Activated CD8-positive, alpha-beta T cell treated with anti-CD3 and anti-CD28 coated beads, Interleukin-2, amount 10 ng/mL, durations not matched to agents 7 days and 5 days (primary cell): ENCODE measurements at places on chromosomes 1 and 21. TPM values are rescaled to one million over a fixed set of nuclear protein-coding genes. Genes with fewer than 3 reads are reported as not detected.

DNA sequence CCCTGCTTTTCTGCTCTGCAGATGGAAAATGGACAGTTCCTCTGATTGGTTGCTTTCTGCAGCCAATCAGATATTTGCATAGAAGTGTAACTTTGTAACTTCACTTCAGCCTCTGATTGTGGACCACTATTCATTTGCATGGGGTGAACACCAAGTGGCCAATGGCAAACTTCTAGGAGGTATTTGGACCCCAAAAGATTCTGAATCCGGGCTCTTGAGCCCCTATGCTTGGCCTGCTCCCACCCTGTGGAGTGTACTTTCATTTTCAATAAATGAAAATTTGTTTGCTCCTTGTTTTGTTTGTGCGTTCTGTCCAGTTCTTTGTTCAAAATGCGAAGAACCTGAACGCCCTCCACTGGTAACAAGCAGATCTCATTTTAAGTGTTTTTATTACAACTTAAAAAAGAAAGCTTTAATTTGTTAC is 6.4 kb upstream of the GSTM4 start:
- DNase-seq = no peak
- no peaks in the 10 kb centered on the region for H3K4me1 ChIP-seq
- H3K36me3 ChIP-seq = no peaks in the 10 kb centered on the region
- H3K4me3 ChIP-seq = no peak overlapping the region

Gene C1orf94
- not detected for total RNA-seq

GRCh38 chr1:54356680-54357147 is 49.5 kb downstream of the SSBP3 start:
- H3K4me3 ChIP-seq = peak overlapping the region; percentile 66
- DNase-seq = peak; percentile 41
- H3K27ac ChIP-seq = peak overlapping the region; percentile 78
- H3K4me1 ChIP-seq = peaks cover 82% of the 10 kb centered on the region

GRCh38 chr1:2460203-2460602 is 15.9 kb upstream of the PLCH2 start:
- H3K4me3 ChIP-seq = no peak overlapping the region
- no peaks in the 10 kb centered on the region for H3K27me3 ChIP-seq
- no peaks in the 10 kb centered on the region for H3K36me3 ChIP-seq
- DNase-seq = no peak
- H3K4me1 ChIP-seq = no peaks in the 10 kb centered on the region
- H3K27ac ChIP-seq = no peak overlapping the region

DNA sequence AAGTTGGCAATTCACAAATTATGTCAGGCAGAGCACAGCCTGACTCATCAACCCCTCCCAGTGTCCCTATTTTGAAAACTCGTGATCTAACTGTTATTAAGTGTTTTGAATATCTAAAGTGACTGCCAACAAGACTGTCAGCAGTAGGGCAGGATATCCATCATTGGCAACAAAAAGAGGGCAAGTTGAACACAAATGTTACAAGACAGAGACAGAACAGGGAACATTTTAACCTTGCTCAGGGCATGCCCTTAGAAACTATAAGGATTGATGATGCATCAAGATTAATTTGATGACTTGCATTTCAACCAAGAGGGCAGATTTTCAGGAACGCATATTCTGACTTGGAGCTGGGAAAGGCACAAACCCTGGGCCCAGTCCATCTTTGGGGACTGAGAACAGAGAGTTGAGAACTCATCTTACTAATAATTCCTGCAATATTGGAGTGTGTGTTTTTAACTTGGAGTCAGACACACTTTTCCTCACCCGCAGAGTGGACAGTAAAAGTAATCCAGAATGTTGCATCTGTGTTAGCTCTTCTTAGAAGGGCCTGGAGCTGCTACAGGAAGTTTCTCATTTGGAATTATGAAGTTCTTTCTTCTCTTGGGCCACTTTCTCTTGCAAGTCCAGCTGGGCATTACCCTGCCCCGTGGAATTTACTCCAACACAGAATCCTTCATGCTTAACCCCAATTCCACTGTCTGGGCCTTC is 317.2 kb downstream of the LTN1 start:
- no peak for DNase-seq
- no peaks in the 10 kb centered on the region for H3K27me3 ChIP-seq
- H3K27ac ChIP-seq = no peak overlapping the region
- H3K4me1 ChIP-seq = no peaks in the 10 kb centered on the region
- H3K36me3 ChIP-seq = peaks cover 4% of the 10 kb centered on the region
- no peak overlapping the region for H3K4me3 ChIP-seq

DNA sequence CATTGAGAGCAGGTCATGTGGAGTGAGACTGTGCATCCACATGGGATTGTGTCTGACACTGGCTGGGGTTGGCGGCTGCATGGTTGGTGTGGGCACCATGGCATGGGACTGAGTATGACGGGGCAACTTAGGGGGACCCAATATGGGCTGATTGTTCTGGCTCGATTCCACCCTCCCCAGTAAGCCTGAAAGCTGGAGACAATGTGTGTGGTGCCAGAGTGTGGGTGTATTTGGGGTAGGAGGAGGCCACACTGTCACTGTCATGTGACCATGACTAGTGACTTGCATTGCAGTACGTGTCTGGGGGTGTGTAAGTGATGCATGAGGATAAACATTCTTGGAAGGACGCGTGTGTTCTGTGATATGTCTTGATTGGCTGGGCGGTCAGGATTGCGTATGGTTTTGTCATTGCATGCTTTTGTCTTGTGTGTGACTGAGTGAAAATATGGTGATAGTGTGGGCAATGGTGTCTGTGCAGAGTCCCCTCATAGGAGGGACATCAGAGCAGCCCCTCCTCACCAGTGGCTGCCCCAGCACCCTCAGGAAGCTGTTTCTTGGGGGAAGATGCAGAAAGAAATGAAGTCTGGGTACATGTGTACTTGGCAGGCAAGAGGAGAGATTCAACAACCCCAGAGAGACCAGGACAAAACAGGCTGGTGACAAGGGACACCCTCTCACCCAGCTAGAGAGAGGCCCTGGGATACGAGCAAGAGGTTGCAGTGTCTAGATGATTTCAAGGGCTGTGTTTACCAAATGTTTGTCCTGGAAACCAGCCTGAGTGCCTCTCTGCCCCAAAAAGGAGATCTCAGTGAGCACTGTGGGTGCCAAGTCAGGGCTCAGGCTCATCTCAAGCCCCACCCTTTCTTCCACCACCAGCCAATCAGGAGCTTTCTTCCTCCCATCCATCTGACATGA is 36.3 kb downstream of the SDC3 start:
- H3K4me1 ChIP-seq = peaks cover 5% of the 10 kb centered on the region
- peaks cover 22% of the 10 kb centered on the region for H3K27me3 ChIP-seq
- H3K4me3 ChIP-seq = no peak overlapping the region
- no peak overlapping the region for H3K27ac ChIP-seq

- H3K27me3 ChIP-seq = no peaks in the 10 kb centered on the region
- no peak for DNase-seq
- no peaks in the 10 kb centered on the region for H3K36me3 ChIP-seq
- no peak overlapping the region for H3K4me3 ChIP-seq
Observed at GRCh38 chr1:16120407-16120806, 35.5 kb downstream of the EPHA2 start.

- H3K36me3 ChIP-seq = no peaks in the 10 kb centered on the region
- peaks cover 29% of the 10 kb centered on the region for H3K4me1 ChIP-seq
- no peak for DNase-seq
- no peaks in the 10 kb centered on the region for H3K27me3 ChIP-seq
- H3K4me3 ChIP-seq = no peak overlapping the region
- no peak overlapping the region for H3K27ac ChIP-seq
Observed at GRCh38 chr1:107949467-107950253, 15.3 kb downstream of the VAV3 start.

DNA sequence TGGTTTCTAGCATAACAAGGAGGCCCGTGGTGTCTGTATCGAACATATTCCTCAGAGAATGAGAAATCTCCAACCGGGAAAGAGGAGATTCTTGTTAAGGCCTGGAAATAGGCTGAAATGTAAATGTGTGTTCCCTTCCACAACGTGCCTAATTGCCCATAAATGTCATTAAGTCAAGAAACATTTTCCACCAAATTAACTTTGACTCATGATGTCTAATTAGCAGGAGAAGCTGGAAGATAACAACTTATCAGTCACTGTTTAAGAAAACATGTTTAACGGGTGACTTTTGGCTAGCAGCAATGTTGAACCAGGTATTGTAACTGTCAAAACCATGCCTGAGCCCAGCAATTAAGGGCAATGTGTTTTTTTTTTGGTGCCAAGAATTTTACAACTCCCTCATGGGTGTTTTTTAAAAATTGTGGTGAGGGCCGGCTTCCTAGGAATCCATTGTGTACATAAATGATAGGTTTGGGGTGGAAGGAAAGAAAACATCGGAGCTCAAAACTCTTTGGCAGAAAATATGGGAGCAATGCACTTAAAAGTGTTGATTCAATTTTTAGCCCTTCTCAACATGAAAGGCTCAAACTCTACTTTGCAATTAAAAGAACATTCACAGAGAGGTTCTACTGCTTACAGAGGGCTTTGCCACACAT is 67.0 kb downstream of the OLIG1 start:
- peaks cover 6% of the 10 kb centered on the region for H3K27me3 ChIP-seq
- no peak overlapping the region for H3K4me3 ChIP-seq
- no peak for DNase-seq
- no peaks in the 10 kb centered on the region for H3K4me1 ChIP-seq
- H3K27ac ChIP-seq = no peak overlapping the region
- H3K36me3 ChIP-seq = no peaks in the 10 kb centered on the region

Gene TFAP2E
- total RNA-seq = 1.0 TPM

Gene TPTE
- total RNA-seq = not detected

DNA sequence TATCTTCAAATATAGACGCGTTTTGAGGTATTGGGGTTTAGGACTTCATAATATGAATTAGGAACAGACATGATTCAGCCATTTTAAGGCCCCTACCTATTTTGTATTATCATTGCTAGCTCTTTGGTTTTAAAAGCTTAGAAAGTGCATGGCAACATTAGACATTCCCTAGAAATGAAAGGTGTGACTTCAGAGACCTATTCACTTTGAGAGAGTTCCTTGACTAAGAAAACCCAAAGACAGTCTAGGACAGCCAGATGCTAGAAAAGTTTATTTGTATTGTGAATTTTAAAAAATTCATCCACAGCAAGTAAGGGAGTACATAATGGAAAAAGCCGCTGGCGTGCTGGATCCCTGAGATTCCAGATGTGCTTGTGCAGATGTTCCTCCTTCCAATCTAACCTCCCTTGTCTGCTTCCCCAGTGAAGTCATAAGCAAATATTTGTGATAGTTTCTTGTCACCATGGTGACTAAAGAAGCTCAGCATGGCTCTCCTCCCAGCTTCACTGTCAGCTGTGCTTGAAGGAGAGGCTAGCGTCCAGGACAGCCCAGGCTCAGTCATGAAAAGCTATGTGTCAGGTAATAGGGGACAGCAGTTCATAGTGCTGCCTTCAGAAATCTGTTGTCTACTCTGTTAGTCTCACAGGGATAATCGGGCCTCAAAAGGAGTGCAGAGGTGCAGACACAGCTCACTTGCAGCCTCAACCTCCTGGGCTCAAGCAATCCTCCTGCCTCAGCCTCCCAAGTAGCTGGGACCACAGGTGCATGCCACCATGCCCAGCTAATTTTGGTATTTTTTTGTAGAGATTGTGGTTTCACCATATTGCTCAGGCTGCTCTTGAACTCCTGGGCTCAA is 34.8 kb downstream of the KPNA6 start:
- no peak for DNase-seq
- no peaks in the 10 kb centered on the region for H3K27me3 ChIP-seq
- no peak overlapping the region for H3K4me3 ChIP-seq
- peaks cover 30% of the 10 kb centered on the region for H3K36me3 ChIP-seq
- peaks cover 37% of the 10 kb centered on the region for H3K4me1 ChIP-seq

Gene CELA3B
- not detected for total RNA-seq

- peaks cover 6% of the 10 kb centered on the region for H3K4me1 ChIP-seq
- H3K27ac ChIP-seq = no peak overlapping the region
- peaks cover 8% of the 10 kb centered on the region for H3K36me3 ChIP-seq
- H3K27me3 ChIP-seq = no peaks in the 10 kb centered on the region
- H3K4me3 ChIP-seq = no peak overlapping the region
Observed at GRCh38 chr1:3774946-3775489, 2.5 kb downstream of the SMIM1 start.

GRCh38 chr1:247924868-247925267 is at the start of gene OR2AJ1:
Gene OR2AJ1, plus strand, starts transcription at chr1:247924889. Its CDS starts 8,880 bp downstream, at chr1:247933769.
- no peak within 1 kb of the TSS for H3K27ac ChIP-seq
- H3K4me3 ChIP-seq = no peak within 1 kb of the TSS
- H3K27me3 ChIP-seq = no peaks in the 10 kb centered on the region
- no peak for DNase-seq
- no peaks in the 10 kb centered on the region for H3K36me3 ChIP-seq

DNA sequence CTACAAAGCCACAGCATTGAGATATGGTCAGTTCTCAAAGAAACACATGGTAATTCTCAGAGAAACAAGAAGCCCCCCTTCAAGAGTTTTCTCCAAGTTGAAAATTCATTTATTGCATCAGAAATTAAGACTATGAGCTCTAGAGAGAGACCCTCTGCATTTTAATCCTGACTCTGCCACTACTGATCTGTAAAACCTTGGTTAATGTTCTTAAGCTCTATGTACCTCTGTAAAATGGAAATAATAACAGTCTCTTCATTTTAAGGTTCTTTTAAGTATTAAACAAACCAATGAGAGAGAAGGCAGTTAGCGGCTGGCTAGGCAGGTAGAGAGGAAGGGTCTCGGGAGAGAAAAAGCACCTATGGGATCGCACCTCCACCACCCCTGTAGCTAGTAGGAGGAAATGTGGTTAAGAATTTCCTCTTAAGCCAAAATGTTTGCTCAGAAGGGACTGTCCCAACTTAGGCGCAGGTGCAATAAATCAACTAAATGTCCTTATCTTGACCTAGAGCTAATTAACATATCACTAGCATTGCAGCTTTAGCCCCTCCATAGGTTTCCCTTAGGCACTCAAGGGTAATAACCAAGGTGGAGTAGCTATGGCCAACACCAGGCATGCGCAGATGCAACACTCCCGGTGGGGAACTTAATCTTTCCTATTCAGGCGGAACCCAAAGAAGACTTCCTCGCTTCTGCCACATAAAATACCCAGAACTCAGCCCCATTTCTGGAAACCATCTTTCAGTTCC is 1685.4 kb downstream of the MRPL39 start:
- H3K4me3 ChIP-seq = no peak overlapping the region
- no peaks in the 10 kb centered on the region for H3K36me3 ChIP-seq
- peaks cover 25% of the 10 kb centered on the region for H3K4me1 ChIP-seq
- DNase-seq = peak; percentile 22

GRCh38 chr21:21845901-21846300 is 847.7 kb downstream of the NCAM2 start:
- no peak overlapping the region for H3K4me3 ChIP-seq
- H3K4me1 ChIP-seq = no peaks in the 10 kb centered on the region

DNA sequence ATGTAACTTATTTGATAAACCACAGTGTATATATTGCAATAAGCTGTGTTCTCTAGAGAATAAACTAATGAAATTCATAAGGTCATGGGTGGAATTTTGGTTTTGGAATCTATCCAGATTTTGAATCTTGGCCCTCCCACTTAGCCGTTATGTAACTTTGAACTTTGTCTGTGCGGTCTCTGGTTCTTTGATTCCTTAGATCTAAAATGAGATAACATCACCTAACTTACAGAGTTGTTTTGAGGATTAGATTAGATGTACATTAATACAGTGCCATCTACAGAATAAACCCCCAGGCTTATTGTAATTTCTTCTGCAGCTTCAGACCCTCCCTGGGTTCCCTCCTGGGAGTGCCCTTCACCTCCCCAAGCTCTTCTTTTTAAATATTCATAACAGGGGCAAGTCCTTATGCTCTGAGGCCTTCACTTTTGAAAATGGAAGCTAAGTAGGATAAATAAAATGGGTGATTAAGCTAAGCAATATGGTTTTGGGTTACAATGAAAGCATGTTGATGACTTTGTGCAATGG is 124.3 kb downstream of the ATG4C start:
- H3K4me1 ChIP-seq = peaks cover 3% of the 10 kb centered on the region
- H3K27me3 ChIP-seq = peaks cover 5% of the 10 kb centered on the region
- no peaks in the 10 kb centered on the region for H3K36me3 ChIP-seq
- DNase-seq = no peak
- H3K27ac ChIP-seq = no peak overlapping the region

Gene RHD
- total RNA-seq = 0.10 TPM

Gene CDC14A
- 26.7 TPM for total RNA-seq
